ENCODE measurements at places on chromosomes 2 and 18.
A peak's percentile ranks its signal among the peaks of the same experiment; 100 is the strongest.

DNA sequence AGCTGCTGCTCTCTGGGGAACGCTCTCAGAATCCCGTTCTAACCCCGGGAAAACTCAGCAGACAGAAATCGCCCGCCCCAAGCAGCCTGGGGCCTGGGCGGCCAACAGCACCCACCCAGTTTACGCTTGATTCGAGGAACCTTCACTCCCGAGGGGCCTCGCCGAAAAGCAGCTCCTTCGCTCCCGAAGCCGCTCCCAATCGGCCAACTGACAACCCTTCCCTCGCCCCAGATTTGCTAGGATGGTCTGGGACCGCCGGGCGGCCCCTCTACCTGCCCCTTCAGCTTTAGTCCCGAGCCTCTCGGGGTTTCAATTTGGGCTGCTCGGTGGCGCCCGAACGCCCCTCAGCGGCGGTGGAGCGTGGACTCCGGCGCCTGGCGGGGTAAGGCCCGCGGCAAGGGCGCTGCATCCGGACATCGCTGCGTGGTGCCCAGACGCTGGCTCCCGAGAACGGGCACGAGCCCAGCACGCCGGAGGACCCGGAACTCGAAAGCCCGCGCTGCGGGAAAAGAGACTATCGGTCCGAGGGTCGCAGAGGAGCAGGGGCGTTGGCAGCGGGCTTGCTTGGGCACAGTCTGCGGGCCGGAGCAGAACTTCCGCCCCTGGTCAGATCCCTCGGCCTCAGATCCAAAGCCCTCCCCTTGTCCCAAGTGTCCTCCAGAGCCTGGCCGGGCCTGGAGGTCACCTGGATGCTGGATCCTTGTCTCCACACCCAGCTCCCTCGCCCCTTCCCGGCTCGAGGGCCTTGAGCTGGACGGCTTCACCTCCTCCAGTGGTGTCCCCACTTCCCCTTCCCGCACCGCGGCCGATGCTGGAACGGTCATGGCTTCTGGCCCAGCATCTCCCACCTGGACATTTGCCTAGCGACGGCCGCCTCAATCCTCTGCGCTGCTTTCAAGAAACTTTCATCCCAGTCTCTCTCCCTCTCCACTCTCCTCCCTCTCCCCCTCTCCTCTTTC lies 3.0 kb upstream of the OTX1 start:
- H3K36me3 ChIP-seq, result no peaks in the 10 kb centered on the region
- H3K4me1 ChIP-seq, result peaks cover 6% of the 10 kb centered on the region
- H3K27ac ChIP-seq, result no peak overlapping the region
- peaks cover 60% of the 10 kb centered on the region for H3K27me3 ChIP-seq

GRCh38 chr2:168552450-168552856 lies 96.4 kb downstream of the CERS6 start:
- DNase-seq, result no peak
- H3K4me1 ChIP-seq, result no peaks in the 10 kb centered on the region
- no peaks in the 10 kb centered on the region for H3K36me3 ChIP-seq
- no peaks in the 10 kb centered on the region for H3K27me3 ChIP-seq
- H3K27ac ChIP-seq, result no peak overlapping the region

- H3K4me3 ChIP-seq, result no peak overlapping the region
- no peak overlapping the region for H3K27ac ChIP-seq
- no peak for DNase-seq
- no peaks in the 10 kb centered on the region for H3K4me1 ChIP-seq
- no peaks in the 10 kb centered on the region for H3K27me3 ChIP-seq
These were observed 189.9 kb downstream of the INO80D start for GRCh38 chr2:205895981-205896655.

GRCh38 chr2:159939946-159940345 lies 122.5 kb downstream of the PLA2R1 start:
- H3K4me3 ChIP-seq, result no peak overlapping the region
- H3K27me3 ChIP-seq, result no peaks in the 10 kb centered on the region
- no peaks in the 10 kb centered on the region for H3K4me1 ChIP-seq
- no peaks in the 10 kb centered on the region for H3K36me3 ChIP-seq
- DNase-seq, result no peak

DNA sequence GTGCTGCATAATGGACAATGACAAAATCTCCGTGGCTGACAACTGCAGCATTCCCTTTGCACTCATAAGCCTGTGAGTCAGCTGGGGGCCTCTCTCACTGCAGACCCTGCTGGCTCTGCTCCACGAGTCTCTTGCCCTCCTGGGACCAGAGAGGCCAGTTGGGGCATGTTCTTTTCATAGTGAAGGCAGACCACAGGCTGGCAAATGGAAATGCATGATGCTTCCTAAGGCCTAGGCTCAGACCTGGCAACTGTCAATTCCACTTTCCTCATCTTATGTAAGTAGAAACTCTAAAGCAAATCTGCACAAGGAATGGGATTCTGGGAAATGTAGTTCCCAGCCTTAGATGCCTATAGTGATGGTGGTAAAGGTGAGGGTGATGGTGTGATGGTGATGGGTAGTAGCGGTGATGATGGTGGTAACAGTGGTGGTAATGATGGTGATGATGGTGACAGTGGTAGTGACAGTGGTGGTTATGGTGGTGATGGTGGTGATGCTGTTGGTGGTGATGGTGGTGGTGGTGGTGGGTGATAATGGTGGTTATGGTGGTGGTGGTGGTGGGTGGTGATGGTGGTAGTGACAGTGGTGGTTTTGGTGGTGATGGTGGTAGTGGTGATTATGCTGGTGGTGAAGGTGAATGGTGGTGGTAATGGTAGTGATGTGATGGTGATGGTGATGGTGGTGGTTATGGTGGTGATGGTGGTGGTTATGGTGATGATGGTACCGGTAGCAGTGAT lies 185.8 kb upstream of the ARL4C start:
- no peaks in the 10 kb centered on the region for H3K36me3 ChIP-seq
- peaks cover 3% of the 10 kb centered on the region for H3K4me1 ChIP-seq
- no peak overlapping the region for H3K4me3 ChIP-seq
- H3K27ac ChIP-seq, result no peak overlapping the region

DNA sequence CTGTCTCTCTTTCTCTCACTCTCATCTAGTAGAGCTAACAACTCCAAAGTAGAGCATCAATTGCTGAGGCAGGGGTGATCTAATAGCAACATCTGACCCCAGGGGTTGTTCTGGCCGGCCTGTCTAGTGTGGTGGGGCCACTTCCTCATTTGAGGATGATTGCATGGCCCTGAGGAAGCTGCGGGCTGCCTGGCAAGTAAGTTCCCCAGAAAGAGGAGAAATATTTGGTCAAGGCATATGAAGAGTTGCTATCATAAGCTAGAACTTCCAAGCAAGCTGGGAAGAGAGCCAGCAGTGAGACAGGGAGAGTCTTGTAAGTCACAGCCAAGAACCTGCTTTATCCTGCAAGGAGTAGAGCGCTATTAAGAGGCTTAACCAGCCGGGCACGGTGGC lies 50.8 kb upstream of the TMEM87B start:
- DNase-seq, result no peak
- H3K36me3 ChIP-seq, result peaks cover 3% of the 10 kb centered on the region
- H3K4me3 ChIP-seq, result no peak overlapping the region
- H3K27me3 ChIP-seq, result no peaks in the 10 kb centered on the region

GRCh38 chr18:50928551-50928950 lies 39.3 kb upstream of the ELAC1 start:
- no peak overlapping the region for H3K4me3 ChIP-seq
- no peaks in the 10 kb centered on the region for H3K4me1 ChIP-seq
- H3K36me3 ChIP-seq, result peaks cover 3% of the 10 kb centered on the region
- H3K27ac ChIP-seq, result no peak overlapping the region
- DNase-seq, result no peak
- H3K27me3 ChIP-seq, result no peaks in the 10 kb centered on the region

- no peak overlapping the region for H3K27ac ChIP-seq
- no peaks in the 10 kb centered on the region for H3K27me3 ChIP-seq
- DNase-seq, result no peak
- no peaks in the 10 kb centered on the region for H3K4me1 ChIP-seq
- no peak overlapping the region for H3K4me3 ChIP-seq
These were observed 41.4 kb downstream of the DGKD start for GRCh38 chr2:233395687-233396086.

GRCh38 chr2:33335516-33335915 lies 140.9 kb upstream of the RASGRP3 start:
- H3K36me3 ChIP-seq, result no peaks in the 10 kb centered on the region
- no peak overlapping the region for H3K27ac ChIP-seq
- no peak for DNase-seq
- no peaks in the 10 kb centered on the region for H3K27me3 ChIP-seq
- H3K4me3 ChIP-seq, result no peak overlapping the region
- no peaks in the 10 kb centered on the region for H3K4me1 ChIP-seq

DNA sequence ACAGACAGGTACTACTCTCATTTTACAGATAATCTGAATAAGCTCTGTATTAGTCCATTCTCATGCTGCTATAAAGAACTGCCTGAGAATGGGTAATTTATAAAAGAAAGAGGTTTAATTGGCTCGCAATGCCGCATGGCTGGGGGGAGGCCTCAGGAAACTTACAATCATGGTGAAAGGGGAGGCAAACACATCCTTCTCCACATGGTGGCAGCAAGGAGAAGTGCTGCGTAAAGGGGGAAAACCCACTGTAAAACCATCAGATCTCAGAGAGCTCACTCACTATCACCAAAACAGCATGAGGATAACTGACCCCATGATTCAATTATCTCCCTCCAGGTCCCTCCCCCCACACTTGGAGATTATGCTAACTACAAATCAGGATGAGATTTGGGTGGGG lies 254.4 kb downstream of the KCNE4 start:
- no peaks in the 10 kb centered on the region for H3K4me1 ChIP-seq
- no peaks in the 10 kb centered on the region for H3K36me3 ChIP-seq
- no peak overlapping the region for H3K4me3 ChIP-seq
- no peak overlapping the region for H3K27ac ChIP-seq
- DNase-seq, result no peak

DNA sequence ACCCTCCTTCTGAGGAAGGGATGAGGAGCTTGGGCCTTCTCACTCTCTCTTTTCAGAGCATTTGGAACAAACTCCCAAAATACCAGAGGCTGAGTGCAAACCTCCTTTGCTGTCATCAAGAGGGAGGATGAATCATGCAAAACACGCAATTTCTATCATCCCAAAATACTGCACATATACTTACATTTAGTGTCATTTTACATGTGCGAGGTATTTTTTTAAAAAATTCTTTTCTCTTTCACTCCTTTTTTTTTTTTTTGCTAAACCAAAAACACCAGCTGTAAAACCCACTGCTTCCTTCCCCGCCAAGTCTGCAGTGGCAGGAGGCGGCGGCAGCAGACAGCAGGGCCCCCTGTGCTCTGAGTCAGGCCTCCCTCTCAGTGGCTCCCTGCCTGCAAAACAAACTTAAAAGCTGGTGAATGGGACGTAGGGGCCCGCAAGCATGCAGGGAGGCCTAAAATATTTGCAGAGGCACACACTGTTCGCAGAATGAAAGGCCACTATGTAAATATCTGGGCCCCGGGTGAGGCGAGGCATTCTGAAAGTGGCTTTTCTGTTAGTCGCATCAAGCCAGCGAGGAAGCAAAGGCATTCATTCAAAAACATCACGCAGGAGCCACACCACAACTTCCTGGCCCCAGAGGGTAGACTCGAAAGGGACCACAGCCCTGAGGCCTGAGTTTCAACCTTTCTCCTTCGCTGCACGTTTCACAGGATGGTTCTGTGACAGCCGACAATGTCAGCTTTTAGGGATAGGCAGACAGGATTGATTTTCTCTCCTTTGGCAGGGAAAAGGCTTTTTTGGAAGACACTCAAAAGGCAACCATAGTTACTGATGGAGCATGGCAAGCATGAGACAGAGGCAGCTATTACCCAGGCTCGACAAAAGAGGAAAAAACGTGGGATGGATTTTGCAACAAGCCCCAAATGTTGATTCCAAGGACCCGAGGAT lies 73.4 kb downstream of the ACTR2 start:
- H3K27me3 ChIP-seq, result no peaks in the 10 kb centered on the region
- no peak for DNase-seq
- H3K4me3 ChIP-seq, result no peak overlapping the region
- H3K4me1 ChIP-seq, result no peaks in the 10 kb centered on the region
- no peaks in the 10 kb centered on the region for H3K36me3 ChIP-seq
- H3K27ac ChIP-seq, result no peak overlapping the region

- H3K27me3 ChIP-seq, result no peaks in the 10 kb centered on the region
- H3K27ac ChIP-seq, result no peak overlapping the region
- H3K4me1 ChIP-seq, result no peaks in the 10 kb centered on the region
- no peaks in the 10 kb centered on the region for H3K36me3 ChIP-seq
- DNase-seq, result no peak
These were observed 58.9 kb upstream of the EPC2 start for GRCh38 chr2:148585696-148586095.

GRCh38 chr2:167929484-167929883 lies 317.9 kb downstream of the STK39 start:
- no peak overlapping the region for H3K27ac ChIP-seq
- no peak overlapping the region for H3K4me3 ChIP-seq
- no peaks in the 10 kb centered on the region for H3K4me1 ChIP-seq
- no peaks in the 10 kb centered on the region for H3K27me3 ChIP-seq

GRCh38 chr2:9380702-9381628 lies 42.4 kb downstream of the ITGB1BP1 start:
- no peaks in the 10 kb centered on the region for H3K27me3 ChIP-seq
- no peak overlapping the region for H3K4me3 ChIP-seq
- peak overlapping the region; percentile 63 for H3K27ac ChIP-seq
- H3K36me3 ChIP-seq, result peaks cover 56% of the 10 kb centered on the region

GRCh38 chr2:207167099-207167923 lies 1.6 kb upstream of the KLF7 start:
- no peak for DNase-seq
- peaks cover 1% of the 10 kb centered on the region for H3K4me1 ChIP-seq
- H3K27me3 ChIP-seq, result no peaks in the 10 kb centered on the region
- H3K4me3 ChIP-seq, result peak overlapping the region; percentile 71
- no peaks in the 10 kb centered on the region for H3K36me3 ChIP-seq

- H3K4me3 ChIP-seq, result no peak overlapping the region
- H3K27me3 ChIP-seq, result no peaks in the 10 kb centered on the region
- H3K4me1 ChIP-seq, result no peaks in the 10 kb centered on the region
- no peaks in the 10 kb centered on the region for H3K36me3 ChIP-seq
These were observed 11.6 kb upstream of the DNER start for GRCh38 chr2:229725716-229726574.

DNA sequence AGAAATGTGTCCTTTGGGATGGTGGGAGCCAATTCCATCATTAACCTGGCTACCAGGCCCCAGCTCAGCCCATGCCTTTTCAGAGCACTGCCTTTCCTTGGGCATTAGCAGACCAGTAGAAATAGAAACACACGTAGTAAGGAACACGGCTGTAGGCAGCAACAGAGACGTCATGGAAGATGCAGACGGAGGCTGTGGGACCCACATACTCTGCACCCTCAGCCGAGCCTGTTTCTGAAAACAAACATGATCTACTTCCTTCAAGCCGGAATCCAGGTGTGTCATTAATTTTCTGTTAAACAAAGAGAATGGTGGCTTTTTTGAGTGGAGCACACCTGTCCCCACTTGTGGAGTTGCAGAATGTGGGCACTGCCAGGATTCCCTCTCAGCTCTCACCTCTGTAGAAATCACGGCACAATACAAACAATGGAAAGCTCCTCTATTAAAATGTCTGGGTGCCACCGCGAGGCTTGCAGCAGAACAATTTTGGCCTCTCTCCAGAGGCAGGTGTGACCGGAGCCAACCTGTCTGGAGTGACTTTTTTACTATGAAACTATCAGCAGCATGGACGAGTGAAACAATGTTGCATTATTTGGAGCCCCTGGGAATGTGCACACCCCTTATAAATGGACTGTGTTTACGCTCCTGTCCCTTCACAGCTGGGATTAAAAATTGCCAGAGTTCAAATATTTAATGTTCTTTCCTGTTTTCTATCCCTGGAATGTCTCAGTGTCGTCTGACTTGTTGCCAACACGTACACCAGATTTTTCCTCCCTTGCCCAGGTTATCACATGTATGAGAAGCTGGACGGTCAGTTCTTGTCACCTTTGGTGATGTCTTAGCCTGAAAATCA lies 31.7 kb downstream of the SPP2 start:
- H3K4me3 ChIP-seq, result no peak overlapping the region
- DNase-seq, result peak; percentile 52
- H3K27me3 ChIP-seq, result no peaks in the 10 kb centered on the region
- no peaks in the 10 kb centered on the region for H3K36me3 ChIP-seq

- H3K27me3 ChIP-seq, result no peaks in the 10 kb centered on the region
- H3K4me1 ChIP-seq, result peaks cover 6% of the 10 kb centered on the region
- no peak for DNase-seq
- H3K4me3 ChIP-seq, result no peak overlapping the region
These were observed 121.2 kb downstream of the DPP4 start for GRCh38 chr2:161952783-161953191.

All from kidney (tissue), 22 donors.